ENCODE measurements at places on chromosomes 13 and 19.

DNA sequence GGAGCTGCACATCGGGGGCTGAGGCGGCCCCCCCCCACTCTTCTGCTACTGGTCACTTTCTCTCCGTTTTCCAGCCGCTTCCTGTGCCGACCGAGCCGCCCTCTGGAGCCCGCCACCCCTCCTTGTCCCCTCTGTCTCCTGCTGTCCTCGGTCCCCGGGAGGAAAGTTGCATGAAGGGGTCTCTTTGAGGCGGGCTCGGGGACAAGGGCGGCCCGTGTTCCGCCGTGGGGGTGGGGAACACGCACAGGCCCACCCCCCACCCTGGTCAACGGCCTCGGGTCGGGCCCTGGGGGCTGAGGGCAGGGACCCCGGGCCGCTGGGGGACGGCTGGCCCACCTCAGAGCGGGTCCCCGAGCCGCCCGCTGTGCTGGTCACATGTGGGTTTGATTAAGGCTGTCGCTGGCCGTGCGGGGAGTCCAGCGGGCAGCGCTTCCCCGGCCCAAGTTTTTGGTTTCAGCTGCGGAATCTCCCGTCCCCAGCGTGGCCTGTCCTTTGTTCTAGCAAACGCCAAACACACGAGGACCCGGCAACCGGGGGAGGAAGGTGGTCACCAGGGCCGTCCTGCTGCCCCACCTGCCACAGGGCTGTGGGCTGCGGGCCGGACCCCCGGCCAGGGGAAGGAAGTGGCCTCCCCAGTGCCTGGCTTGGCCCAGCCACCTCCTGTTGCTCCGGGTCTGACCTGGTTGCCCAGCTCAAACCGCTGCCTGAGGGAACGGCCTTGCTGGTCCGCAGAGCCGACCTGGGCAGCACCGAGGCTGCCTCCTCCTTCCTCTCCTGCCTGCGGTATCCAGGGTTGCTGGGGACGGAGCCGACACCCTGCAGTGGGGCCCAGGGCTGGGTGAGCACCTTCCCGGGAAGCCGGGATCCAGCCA lies 1.9 kb downstream of the EFNA2 start:
- no peak for DNase-seq

DNA sequence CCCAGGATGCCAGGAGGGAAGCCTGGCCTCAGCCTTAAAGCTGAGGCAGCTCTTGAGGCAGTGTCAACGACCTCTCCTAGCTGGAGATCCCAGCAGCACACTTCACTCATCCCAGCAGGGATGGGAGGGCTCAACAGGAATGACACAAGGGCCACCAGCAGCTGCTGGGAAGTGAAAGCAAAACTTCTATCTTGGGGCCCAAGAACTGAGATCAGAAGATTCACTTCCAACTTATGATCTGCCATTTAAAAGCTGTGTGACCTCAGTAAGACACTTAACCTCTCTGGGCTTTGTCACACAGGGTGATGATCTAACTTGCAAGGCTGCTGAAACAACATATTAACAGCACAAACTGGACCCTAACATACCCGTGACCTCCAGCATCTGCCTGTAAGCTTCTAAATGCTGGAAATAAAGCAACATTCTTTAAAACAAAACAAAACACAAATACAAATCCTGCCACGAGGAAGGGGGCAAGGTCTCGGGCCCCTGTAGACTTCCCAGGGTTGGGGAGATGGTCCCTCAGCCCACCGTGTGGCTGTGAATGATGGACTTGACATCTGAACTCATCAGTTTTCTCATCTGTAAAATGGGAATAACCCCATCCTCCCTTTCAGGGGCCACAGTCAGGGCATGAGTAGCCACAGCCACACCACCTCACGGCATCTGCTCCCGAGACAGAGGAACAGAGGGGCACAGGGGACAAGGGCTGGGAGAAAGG lies 22.7 kb downstream of the ELL start:
- no peak for DNase-seq

- no peak for DNase-seq
These were observed 2554.8 kb downstream of the PCDH9 start for GRCh38 chr13:64675255-64675892.

DNA sequence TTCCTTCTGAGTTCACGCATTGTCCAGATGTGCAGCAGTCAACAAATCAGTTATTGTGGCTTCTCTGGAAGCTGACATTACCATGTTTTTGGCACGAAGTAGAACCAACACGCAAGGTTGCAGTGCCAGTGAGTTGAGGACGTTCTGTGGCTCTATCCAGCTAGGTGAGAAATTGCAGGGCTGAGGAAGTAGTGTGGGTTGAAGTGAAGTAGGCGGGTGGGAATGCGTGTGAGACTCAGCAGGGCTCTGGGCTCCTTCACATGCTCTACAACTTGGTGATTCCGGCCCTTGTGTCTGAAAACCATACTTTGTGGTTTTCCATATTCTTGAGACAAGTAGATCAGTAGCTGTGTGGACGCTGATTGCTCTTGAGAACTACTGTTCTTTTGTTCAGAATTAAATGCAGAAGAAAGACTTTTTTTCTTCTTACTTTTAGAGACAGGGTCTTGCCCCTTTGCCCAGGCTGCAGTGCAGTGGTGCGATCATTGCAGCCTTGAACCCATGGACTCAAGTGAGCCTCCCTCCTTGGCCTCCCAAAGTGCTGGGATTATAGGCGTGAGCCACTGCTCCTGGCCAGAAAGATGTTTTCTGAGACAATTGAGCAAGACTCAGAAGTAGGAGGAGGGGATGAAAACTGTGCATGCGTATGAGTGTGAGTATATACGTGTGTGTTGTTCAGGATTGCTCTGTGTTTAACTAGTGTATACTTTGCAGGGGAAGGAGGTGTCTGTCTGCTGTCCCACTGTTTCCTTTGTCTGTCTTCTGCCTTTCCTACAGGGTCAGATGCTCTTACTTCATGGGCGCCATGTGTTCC lies 46.2 kb downstream of the GATAD2A start:
- DNase-seq, result no peak

DNA sequence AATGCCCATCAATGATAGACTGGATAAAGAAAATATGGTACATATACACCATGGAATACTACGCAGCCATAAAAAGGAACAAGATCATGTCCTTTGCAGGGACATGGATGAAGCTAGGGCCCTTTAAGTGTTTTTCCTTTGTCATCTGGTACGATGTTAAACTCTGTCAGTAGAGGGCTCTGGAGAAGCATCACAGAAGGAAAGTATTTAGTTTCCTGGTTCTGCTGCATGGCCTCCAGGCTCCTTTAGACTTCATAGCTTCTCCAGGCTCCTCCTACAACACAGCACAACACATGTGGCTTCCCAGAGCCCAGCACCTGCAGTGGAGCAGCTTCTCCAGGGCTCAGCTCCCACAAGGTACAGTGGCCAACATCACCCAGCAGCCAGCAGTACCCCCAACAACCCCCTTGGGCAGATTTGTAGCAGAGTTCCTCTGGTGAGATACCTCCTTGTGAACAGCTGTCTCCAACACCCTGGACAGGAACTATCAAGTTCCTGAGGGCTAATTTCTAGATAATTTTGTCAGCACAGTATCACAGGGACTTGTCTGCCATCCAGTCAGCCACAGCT lies 63.4 kb downstream of the KCTD12 start:
- no peak for DNase-seq

- DNase-seq, result no peak
These were observed 772 bp downstream of the PARP4 start for GRCh38 chr13:24511816-24512196.

- DNase-seq, result no peak
These were observed at the start of gene LRFN3 for GRCh38 chr19:35935911-35936737. Gene LRFN3 (plus strand): TSS chr19:35936374. CDS start chr19:35939426, 3,052 bp downstream.

- no peak for DNase-seq
These were observed 31.7 kb downstream of the TSHZ3 start for GRCh38 chr19:31317570-31317969.

DNA sequence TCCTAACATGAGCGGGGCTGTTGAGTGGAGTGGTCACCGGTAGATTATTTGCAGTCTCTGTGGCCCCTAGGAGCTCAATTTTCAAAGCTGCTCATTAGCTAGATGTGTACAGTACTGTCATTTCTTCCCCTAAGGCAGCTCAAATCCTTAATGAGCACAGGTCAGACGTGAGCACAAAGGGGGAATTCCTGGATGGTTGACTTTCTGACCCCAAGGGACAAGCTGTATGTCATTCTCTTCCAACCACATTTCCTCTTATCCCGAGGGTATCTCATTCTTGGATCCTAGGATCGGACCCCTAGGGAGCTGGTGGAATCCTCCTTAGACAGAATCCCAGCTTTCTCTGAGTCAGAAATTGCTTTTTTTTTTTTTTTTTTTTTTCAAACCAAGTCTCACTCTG lies 5.7 kb upstream of the OR7G3 start:
- DNase-seq, result no peak

- no peak for DNase-seq
These were observed 43.8 kb upstream of the DCUN1D2 start for GRCh38 chr13:113534236-113534860.

GRCh38 chr19:10826231-10826630 lies 9.8 kb downstream of the TMED1 start:
- no peak for DNase-seq

DNA sequence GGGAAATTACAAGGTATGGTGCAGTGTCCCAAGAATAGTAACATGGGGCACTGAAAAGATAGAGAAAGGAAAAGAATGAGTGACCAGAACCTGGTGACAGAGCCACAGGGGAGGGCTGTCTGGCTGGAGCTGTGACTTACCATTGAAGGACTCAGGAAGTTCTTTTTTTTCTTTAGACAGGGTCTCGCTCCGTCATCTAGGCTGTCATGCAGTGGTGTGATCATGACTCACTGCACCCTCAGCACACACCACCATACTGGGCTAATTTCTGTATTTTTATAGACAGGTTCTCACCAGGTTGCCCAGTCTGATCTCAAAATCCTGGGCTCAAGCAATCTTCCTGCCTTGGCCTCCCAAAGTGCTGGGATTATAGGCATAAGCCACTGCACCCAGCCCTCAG lies 8.8 kb upstream of the CPB2 start:
- no peak for DNase-seq

DNA sequence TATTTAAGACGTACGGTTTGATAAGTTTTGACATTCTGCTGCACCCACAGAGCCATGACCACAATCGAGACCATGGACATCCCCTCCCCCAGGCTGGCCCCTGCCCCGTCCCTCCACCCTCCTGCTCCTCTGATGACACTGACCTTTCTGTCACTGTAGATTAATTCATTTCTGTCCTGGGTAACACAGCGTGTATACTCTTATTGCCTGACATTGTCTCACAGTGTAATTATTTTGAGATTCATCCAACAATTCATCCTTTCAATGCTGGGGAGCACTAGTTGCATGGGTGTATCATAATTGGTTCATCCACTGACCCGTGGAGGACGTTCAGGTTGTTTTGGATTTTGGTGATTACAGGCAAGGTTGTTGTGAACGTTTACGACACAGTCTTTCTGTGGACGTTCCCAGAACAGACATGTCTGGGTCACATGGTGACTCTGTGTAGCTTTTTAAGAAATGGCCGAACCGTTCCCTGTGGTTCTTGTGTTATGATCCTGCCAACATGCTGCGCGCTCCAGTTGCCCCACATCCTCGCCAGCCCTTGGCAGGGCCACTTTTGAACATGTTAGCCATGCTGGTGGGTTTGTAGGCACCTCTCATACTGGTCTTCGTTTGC lies 41.9 kb downstream of the C13orf46 start:
- DNase-seq, result peak; percentile 45

- DNase-seq, result no peak
These were observed 344 bp downstream of the NHLRC3 start for GRCh38 chr13:39038569-39039030.

GRCh38 chr13:107992542-107992941 lies 222.8 kb downstream of the LIG4 start:
- no peak for DNase-seq

DNA sequence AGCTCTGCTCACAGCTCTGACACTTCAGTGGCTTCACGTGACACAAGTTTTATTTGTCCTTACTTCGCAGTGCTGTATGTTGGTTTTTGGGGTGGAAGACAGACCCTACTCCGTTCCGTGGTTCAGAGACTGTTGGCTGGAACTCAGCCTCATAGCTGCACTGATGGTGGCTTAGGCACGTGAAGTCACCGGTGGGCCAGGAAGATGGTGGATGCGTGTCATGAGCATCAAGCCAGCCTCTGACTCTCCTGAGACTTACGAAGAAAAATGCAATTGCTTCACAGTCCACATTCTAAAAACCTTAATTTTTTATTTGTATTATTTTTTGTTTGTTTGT lies 161.4 kb upstream of the SOX1 start:
- DNase-seq, result peak; percentile 15

- no peak for DNase-seq
These were observed 310.4 kb downstream of the SPRY2 start for GRCh38 chr13:80030491-80030890.

- no peak for DNase-seq
These were observed 12.7 kb upstream of the ZNF43 start for GRCh38 chr19:21848706-21849105.

DNA sequence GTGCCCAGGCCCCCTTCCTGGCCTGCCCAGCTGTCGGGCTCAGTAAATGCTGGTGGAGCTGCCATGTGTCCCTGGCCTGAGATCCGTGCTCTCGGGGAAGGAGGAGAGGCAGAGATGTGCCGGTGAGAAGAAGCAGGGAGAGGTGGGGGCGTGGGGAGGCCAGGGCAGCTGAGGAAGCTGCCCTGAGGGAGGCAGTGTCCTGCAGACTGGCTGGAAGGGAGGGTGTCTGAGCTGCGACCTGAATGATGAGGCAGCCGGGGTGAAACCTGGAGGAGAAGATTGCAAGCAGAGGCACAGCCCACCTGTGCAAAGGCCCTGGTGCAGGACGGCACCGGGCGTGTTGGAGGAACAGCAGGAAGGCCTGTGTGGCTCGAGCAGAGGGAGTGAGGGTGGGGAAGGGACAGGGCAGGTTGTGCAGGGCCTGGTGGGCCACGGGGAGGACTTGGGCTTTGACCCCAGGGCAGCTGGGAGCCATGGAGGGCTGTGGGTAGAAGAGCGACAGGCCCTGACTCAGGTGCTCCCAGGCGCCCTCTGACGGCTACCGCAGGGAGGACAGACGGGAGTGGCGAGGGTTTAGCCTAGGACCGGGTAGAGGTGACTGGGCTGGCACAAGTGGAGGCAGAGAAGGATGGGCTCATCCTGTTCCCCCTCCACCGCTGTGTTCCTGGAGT lies 14.0 kb upstream of the CELF5 start:
- no peak for DNase-seq

- DNase-seq, result no peak
These were observed 196.8 kb downstream of the POSTN start for GRCh38 chr13:37401721-37402120.

DNA sequence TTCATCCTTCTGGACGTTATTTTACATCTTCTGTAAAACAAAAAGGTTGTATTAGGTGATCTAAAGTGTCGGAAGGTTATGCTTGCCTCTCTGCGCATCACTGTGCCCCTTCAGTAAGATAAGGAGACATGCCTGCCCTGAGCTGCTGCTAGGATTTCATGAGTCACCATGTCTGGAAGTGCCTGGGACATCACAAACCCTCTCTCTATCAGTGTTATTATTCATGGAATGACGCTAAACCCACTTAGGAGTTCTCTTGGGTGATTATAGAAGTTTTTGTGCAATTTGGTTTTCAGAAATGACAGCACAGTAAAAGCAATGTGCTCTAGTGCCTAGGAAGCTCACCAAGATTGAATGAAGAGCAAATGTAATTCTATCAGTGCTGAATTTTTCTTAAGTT lies 617.7 kb downstream of the DCT start:
- no peak for DNase-seq

GRCh38 chr19:33267706-33268105 lies 34.6 kb downstream of the CEBPA start:
- DNase-seq, result no peak

- DNase-seq, result no peak
These were observed 4.2 kb downstream of the TRAPPC6A start for GRCh38 chr19:45173816-45174215.

Data from suprapubic skin (tissue), 4 donors.